ENCODE measurements at places on chromosomes 3 and 15.

GRCh38 chr3:172707030-172707429, 3.8 kb downstream of the NCEH1 start:
- no peak for DNase-seq

GRCh38 chr15:73597036-73597638, 36.1 kb downstream of the NPTN start:
- DNase-seq: no peak

GRCh38 chr3:15102836-15103235, 3.9 kb upstream of the RBSN start:
- no peak for DNase-seq

GRCh38 chr15:59160880-59161593, 45.6 kb upstream of the LDHAL6B start:
- peak; percentile 92 for DNase-seq

DNA sequence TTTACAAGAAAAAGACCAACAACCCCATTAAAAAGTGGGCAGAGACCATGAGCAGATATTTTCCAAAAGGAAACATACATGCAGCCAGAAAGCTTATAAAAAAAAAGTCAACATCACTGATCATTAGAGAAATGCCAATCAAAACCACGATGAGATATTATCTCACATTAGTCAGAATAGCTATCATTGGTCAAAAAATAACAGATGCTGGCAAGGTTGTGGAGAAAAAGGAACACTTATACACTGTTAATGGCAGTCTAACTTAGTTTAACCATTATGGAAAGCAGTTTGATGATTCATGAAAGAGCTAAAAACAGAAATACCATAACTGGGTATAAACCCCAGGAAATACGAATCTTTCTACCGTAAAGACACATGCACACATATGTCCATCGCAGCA, 76.3 kb downstream of the SUCNR1 start:
- no peak for DNase-seq

DNA sequence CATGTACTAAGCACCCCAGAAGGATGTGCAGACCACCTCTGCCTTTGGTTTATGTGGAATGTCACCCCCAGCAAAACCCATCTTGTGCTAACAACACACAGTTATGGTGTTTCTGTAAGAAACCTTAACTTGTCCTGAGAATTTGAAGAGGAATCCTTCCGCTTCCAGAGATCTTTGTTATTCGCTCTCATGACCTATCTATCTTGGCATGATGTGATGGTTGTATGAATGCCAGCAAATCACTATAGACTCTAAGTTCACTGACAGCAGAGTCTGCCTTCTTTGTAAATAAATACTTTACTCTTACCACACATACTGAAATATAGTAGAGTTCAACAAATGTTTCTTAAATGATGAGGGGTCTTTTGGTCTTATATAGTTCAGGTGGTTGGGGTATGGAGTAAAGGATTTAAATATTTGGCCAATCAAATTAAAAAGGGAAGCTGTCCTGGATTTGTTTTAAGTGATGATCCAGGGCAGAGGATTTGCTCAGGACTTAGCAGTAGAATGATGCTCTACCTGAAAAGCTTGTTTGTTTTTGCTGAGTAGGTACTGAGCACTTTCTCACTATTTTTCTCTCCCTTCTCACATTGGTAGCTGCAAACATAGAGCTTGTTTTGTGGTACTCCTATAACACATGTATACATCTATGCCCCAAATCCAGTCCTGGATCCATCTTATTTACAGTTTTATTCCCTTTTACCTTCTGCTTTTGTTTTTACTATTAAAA, 27.9 kb upstream of the RTP1 start:
- no peak for DNase-seq

- no peak for DNase-seq
Observed at GRCh38 chr15:23572844-23573243, 7.4 kb downstream of the MKRN3 start.

DNA sequence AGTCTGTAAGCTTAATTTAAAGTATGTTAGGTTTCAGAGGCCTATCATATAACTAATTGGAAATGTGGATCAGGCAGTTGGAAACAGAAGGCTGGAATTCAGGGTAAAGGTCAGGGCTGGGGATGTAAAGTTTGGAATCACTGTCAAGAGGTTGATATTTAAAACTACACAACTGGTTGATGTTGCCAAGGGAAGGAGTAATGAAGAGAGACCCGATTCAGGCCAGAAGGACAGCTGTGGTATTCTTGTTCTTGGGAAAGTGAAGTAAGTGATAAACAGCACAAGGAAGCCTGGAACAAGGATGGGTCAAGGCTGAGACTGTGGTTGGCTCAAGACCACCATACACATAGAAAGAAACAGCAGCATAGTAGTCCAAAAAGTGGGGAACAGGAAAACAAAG, 654.2 kb downstream of the NTRK3 start:
- DNase-seq: no peak

GRCh38 chr15:40102897-40103858, 5.5 kb downstream of the BMF start:
- peak; percentile 92 for DNase-seq

DNA sequence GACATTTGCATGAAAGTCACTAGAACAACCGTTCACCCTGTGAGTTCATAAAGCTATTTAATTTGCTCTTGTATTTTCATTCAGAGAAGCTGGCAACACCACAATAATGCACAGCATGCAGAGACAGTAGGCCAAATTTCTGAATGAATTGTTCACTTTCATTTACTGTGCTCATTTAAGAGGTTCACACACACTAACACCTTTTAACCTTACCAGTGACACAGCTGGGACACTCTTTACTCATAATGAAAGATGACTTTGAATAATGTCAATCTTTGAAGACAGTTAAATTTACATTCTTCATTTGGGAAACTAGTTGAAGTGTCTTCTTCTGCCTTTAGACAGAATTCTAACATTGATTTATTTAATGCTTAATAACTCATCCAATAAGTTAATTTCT, 95.7 kb downstream of the ROBO1 start:
- DNase-seq: no peak

- no peak for DNase-seq
Observed at GRCh38 chr15:66894986-66895780, 170.2 kb upstream of the SMAD3 start.

- no peak for DNase-seq
Observed at GRCh38 chr15:70210076-70210475, 112.4 kb upstream of the TLE3 start.

GRCh38 chr3:120093119-120093910, 932 bp downstream of the GSK3B start:
- DNase-seq: peak; percentile 32

- DNase-seq: no peak
Observed at GRCh38 chr3:140597792-140598191, 80.1 kb upstream of the TRIM42 start.

GRCh38 chr3:60839246-60839645, 412.0 kb downstream of the FHIT start:
- no peak for DNase-seq

DNA sequence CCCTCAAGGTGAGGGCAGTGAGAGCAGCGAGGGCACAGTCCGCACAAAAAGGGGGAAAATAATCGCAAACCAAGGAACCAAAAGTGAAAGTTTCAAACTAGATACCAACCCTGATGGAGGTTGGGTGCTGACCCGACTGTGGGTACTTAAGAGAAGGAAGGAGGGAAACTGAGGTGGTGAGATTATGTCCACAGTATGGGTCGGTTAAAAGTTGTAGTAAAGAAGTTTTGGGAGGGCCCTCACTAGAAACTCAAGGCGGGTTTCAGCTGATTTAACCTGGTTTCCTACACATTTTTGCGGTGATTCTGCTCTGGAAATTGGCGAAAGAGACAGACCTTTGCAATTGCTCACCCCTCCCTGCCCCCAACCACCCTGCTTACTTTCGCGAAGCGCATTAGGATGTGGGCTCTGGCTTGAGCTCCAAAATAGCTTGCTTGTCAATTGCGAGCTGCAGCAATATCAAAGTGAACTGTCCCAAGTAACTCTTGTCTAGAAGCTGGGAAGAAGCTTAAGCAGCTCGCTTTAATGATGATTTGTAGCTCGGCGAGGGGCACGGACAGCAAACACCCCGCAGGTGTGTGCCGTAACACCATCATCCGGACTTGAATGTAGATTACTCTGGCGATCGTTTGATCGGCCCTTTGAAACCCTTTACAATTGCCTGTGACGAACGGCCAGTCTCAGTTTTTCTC, 15.8 kb downstream of the SOX2 start:
- peak; percentile 80 for DNase-seq

GRCh38 chr3:3353153-3353552, 173.7 kb upstream of the CRBN start:
- no peak for DNase-seq
